ENCODE measurements at places on chromosomes 4 and X.

DNA sequence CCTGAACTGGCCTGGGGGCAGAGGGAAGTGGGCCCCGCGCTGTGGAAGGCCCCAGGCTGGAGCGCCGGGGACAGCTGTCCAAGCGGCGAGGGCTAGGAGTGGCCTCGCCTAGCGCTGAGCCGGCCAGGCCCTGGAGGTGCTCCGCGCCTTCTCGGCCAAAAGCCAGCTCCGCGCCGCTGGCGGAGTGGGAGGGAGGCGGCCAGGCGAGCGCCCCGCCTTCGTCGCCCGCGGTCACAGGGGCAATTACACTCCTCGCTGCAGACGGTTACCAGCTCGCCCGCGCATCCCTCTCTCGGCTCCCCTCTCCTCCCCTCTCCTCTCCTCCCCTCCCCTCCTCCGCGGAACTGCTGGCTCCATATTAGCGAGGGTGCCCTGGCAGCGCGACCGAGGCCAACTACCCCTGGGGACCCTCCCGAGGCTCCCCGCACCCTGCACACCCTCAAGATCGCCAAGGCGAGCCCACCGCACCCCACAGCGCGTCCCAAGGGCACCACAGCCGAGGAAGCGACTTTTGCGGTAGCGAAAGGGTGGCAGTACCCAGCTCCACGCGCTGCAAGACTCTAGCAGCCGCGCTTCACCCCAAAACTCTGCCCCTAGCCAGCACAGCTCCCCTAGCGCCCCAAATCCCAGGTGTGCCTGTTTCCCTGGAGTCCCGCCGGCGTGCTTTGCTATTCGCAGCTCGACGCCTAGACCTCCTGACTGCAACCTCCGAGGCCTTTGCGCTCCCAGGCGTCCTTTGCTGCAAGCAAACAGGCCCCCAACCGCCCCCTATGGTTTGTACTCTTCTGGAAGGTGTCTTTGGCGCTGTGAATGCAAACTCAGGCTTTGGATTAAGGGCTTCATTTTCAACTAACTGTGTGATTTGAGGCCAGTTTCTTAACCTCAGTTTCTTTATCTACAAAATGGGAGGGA is 91.4 kb downstream of the BCOR start:
- DNase-seq: no peak

GRCh38 chr4:154595807-154596206 is 5.3 kb upstream of the FGA start:
- DNase-seq: no peak

GRCh38 chr4:127249767-127250108 is 383.0 kb upstream of the INTU start:
- no peak for DNase-seq

DNA sequence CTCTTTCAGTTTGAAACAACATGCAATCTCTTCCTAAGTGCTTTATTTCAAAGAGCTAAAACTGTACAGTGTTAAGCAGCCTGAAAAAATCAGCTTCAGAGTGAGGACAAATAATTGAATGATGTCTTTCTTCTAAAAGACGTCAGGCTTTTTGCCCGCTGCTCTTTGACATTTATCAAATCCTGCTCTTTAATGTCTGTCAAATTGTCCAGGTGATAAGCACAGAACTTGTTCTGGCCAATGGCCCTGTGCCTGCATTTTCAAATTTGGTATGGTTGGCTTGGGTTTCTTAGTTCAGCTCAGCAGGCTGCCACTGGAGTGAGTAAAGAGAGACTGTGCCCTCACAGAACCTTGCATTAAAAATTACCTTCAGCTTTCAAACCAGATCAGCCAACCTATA is 712.9 kb upstream of the LCORL start:
- DNase-seq: no peak

GRCh38 chr4:85029453-85029852 is 63.0 kb upstream of the WDFY3 start:
- no peak for DNase-seq

- no peak for DNase-seq
Measured at GRCh38 chr4:54942721-54943120, 182.7 kb downstream of the KDR start.

- DNase-seq: no peak
Measured at GRCh38 chr4:121189326-121190215, 25.4 kb upstream of the TNIP3 start.

DNA sequence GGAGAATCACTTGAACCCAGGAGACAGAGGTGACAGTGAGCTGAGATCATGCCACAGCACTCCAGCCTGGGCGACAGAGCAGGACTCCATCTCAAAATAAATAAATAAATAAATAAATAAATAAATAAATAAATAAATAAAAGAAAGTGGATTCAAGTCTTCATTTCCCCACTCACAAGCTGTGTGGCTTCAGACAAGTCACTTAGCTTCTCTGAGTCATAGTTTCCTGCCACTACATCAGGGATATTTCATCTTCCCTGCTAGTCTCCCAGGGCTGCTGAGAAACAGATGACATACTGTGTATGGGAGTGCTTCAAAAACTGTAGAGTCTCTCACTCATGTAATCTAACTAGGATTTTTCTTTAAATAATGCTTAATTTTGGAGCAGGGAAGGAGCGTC is 37.2 kb downstream of the TBC1D9 start:
- peak; percentile 76 for DNase-seq

GRCh38 chr4:112348488-112349158 is 51.5 kb downstream of the ALPK1 start:
- DNase-seq: peak; percentile 56

GRCh38 chr4:60034361-60034760 is 1165.8 kb upstream of the ADGRL3 start:
- DNase-seq: no peak

DNA sequence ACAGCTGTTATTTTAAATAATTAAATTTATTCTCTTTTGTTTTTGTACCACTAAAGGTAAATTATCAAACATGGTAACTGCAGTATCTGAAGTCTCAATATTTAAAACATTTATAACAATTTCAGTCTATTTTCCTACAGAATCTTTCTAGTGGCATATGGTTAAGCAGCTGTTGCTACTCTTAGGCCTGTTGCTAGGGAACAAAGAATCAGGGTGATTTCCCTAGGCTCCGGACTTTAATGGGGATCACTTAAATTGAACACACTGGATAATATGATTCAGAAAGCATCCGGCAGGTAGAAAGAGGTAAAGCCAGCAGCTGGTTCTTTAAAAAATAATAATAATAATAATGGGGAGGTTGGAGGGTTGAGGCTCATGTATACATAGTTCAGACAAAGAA is 17.6 kb downstream of the FBXO8 start:
- no peak for DNase-seq

DNA sequence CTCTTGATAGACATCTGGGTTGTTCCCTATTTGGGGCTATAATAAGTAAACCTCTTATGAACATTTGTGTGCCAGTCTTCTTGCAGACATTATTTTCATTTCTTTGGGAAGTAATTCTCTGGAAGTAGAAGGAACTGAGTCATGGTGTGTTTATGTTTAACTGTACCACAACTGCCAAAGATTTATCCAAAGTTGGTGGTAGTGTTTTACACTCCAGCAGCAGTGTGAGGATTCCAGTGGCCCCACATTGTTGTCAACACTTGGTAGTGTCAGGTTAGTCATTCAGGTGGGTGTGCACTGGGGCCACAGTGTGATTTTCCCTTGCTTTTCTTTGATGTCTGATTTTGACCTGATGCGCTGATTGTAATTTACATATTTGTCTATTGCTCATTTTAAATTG is 5.0 kb upstream of the UVSSA start:
- peak; percentile 23 for DNase-seq

DNA sequence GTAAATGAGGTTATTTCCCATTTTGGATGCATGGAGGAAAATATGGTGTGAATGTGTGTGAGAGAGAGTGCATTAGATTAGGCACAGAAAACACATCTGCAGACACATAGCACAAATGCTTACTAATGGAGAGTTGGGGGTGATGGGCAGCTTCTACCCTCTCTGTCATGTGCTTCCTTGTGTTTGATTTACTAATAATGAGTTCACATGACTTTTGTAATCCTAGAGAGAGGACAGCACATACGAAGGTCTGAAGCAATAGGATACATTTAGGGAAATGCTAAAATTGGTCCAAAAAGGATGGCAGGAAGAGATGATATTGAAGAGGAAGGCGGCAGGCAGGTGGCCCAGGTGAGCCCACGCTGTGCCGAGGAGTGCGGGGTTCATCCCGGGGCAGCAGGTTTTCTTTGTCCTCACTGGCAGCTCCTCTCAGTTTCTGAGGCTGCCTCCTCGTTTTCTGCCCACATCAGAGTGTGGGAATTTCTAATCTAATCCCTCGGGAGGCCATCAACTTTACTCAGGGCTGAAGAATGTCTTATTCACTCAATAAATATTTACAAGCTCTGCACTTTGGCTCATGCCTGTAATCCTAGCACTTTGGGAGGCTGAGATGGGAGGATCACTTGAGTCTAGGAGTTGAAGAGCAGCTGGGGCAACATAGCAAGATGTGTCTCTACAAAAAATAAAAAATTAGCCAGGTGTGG is 15.9 kb upstream of the MAP9 start:
- peak; percentile 89 for DNase-seq

- DNase-seq: no peak
Measured at GRCh38 chr4:139602776-139603360, 46.8 kb upstream of the SETD7 start.

DNA sequence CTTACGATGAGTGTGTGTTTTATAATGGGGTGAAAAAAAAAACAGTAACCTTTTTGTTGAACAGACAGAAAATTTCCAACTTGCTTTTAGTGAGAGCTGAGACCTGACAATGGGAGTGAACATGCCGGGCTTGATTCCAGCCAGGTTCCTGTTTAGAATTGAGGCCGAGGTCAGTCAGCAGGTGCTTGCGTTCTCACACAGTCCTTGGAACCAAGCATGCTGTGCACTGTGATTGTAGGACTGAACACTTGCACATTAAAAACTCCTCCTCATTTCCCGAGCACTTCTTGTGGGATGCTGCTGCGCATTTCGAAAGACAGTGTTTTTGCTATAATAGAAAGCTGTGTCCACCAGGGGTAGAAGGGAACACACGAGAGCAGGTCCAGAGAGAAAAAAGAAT is 51.8 kb downstream of the TMEM131L start:
- DNase-seq: no peak

DNA sequence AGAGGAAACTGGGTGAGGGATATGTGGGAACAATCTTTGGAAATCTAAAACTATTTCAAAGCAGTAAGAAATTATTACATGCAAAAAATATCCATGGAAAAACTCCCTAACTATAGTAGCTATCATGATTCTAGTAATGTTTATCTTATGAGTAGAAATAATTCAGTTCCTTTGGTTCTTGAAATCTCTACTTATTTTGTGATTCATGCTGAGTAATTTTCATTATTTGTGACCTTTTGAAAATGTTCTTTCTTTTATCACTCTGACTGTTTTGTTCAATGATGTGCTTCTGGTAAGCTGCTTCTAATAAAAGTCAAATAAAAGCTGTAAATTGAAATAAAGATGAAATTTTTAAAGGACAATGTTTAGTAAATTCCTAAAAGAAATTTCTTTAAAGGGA is 40.4 kb upstream of the MAGEB10 start:
- peak; percentile 37 for DNase-seq

- DNase-seq: no peak
Measured at GRCh38 chr4:152585023-152585441, 49.1 kb upstream of the FBXW7 start.

GRCh38 chr4:114465766-114466165 is 132.8 kb upstream of the UGT8 start:
- DNase-seq: no peak

- no peak for DNase-seq
Measured at GRCh38 chrX:140297273-140297672, 207.6 kb downstream of the SOX3 start.

DNA sequence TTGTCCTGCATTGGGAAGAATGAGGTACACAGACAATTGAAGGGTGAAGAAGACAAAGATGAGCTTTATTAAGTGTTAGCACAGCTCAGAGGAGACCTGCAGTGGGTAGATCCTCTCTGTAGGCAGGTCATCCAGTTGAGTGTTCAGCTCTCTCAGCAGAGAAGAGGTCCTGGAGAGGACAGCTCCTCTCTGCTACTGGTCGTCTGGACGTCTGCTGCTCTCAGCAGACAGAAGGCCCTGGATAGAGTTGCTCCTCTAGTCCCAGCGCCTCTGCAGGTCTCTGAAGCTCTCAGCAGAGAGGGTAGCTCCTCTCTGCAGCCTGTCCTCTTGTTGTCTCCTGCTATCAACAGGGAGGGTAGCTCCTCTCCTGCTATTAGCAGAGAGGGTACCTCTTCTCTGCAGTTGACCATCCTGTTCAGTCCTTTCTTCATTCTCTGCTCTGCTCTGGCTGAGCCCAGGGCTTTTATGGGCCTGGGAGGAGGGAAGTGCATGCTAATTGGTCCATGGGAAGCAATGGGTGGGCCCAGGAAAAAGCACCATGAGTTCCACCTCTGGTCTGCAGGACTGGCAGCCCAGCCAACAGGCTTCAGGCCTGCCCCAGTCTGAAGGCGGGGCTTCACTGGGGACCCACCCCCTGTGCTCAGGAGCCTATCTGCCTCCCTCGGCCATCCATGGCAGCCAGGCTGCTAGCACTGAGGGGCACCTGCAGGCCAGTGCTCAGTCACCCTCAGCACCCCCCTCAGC is 54.1 kb upstream of the IBSP start:
- peak; percentile 4 for DNase-seq

- peak; percentile 10 for DNase-seq
Measured at GRCh38 chrX:7159149-7159861, 11.4 kb upstream of the PUDP start.

DNA sequence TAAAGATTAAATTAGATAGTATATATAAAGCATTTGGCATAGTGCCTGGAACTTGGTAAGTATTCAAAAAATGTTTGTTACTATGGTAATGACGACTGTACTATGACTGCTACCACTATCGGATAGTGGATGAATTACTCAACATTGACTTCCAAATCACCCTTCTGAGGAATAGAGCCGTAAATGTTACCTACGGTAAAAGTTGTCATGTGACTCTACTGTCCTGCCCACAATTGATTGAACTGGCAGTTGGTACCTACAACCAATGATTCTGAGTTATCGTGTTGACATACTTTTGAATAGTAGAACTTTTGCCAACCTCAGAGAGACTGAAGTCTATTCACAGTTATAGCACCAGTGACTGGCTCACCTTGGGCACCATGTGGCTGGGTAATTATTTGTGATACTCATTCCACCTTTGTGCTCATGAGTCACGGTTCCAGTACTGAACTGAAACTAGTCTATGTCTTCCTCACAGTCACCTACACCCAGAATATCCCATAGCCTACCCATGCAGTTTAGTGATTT is 185.5 kb upstream of the PITX2 start:
- peak; percentile 66 for DNase-seq

DNA sequence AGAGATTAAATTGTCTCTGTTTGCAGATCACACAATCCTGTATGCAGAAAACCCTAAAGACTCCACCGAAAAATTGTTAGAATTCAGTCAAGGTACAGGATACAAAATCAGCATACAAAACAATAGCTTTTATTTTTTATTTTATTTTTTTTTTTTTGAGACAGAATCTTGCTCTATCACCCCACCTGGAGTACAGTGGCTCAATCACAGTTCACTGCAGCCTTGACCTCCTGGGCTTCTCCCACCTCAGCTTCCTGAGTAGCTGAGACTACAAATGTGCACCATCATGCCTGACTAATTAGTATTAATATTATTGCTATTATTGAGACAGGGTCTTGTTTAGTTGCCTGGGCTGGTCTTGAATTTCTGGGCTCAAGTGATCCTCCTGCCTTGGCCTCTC is 8.9 kb upstream of the PLXNB3 start:
- DNase-seq: no peak

GRCh38 chr4:187309456-187309855 is 585.8 kb upstream of the FAT1 start:
- DNase-seq: peak; percentile 90
